Osteoblast (primary cell): ENCODE measurements at places on chromosomes 5 and 9. TPM values are rescaled to one million over a fixed set of nuclear protein-coding genes. Genes with fewer than 3 reads are reported as not detected.

INSL4 gene
- not detected in 2 replicates for total RNA-seq

PTPRD gene
- 23.9 and 24.8 TPM in 2 replicates for total RNA-seq

TMC1 gene
- total RNA-seq, result under 0.01 TPM in 1 of 2 replicates, not detected in the other

HRCT1 gene
- 1.8 and 5.1 TPM in 2 replicates for total RNA-seq

NOXA1 gene
- total RNA-seq, result 0.36 and 0.88 TPM in 2 replicates

KCNV2 gene
- total RNA-seq, result not detected in 2 replicates

ADRA1B gene
- 0.29 and 0.36 TPM in 2 replicates for total RNA-seq

GPR151 gene
- total RNA-seq, result not detected in 2 replicates

SYK gene
- not detected in 2 replicates for total RNA-seq
